ENCODE measurements at places on chromosomes 12 and 14.
A peak's percentile ranks its signal among the peaks of the same experiment; 100 is the strongest.

DNA sequence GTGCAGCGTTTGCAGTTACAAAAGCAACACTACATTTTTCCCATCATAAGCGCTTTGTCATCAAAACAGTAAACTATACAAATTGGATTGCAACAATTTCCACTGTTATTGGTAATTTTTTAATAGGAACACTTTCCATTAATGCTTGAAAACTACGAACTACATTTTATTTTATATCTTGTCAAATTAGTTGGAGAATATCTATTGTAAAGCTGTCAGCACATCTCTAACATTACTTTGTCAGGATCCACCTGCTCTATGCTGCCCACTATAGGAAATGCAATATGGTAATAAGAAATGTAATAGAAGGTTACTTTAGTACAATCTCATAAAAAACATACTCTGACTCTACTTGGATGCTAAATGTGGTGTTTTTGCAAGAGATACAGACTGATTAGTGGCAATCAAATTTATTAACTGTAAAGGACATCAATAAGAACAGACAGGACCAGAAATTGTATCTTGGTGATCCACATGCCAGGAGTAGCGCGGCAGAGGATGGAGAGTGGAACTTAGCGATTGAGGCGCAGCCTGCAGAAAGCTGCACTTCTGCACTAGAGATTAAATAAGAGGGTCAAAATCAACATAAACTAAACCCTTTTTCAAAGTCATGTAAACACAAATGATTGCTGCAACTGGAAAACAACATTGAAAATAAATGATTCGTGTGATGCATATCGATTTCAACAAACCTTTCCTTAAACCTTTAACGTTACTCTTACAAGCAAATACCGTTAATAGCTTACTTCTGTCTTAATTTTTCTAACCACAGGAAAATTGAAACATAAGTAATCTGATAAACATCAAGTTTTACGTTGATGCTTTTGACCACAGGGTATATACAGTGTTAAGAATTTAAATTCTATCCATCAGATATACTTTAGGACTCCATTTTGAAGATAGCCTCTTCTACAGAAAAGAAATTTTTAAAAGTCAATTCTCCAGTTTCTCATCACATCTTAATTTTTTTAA lies 3.6 kb upstream of the ARID2 start:
- DNase-seq, result peak; percentile 15

GRCh38 chr12:89085421-89085820 lies 266.9 kb downstream of the DUSP6 start:
- DNase-seq, result no peak

GRCh38 chr12:15201056-15201455 lies 20.2 kb downstream of the RERG start:
- no peak for DNase-seq

DNA sequence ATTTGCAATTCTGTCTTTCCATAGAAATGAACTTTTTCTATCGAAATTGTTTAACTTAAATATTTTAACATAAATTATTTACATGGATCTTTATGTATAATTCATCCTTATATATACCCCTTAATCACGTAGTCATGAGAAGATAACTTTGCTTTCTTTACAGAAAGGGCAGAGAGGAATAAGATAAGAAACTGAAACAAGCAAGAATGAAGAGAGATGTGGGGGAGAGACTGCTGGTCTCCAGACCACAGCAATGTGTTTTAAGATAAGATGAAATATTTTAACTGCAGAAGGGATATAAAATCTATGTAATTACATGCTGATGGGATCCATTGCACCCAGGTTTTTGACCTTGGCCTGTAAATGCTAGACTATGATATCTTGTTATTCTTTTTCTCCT lies 34.7 kb upstream of the DNM1L start:
- DNase-seq, result no peak

- DNase-seq, result no peak
These were observed 37.0 kb downstream of the TRAFD1 start for GRCh38 chr12:112162241-112162790.

GRCh38 chr12:60172266-60173211 lies 576.7 kb downstream of the SLC16A7 start:
- peak; percentile 34 for DNase-seq

- DNase-seq, result peak; percentile 50
These were observed 766.2 kb downstream of the FLRT2 start for GRCh38 chr14:86296173-86296572.

GRCh38 chr14:69615496-69616407 lies 4.4 kb downstream of the SUSD6 start:
- DNase-seq, result peak; percentile 56

- DNase-seq, result no peak
These were observed 8.3 kb upstream of the CCND2 start for GRCh38 chr12:4265280-4265679.

- DNase-seq, result no peak
These were observed 188.7 kb downstream of the BCAT1 start for GRCh38 chr12:24760162-24760561.

DNA sequence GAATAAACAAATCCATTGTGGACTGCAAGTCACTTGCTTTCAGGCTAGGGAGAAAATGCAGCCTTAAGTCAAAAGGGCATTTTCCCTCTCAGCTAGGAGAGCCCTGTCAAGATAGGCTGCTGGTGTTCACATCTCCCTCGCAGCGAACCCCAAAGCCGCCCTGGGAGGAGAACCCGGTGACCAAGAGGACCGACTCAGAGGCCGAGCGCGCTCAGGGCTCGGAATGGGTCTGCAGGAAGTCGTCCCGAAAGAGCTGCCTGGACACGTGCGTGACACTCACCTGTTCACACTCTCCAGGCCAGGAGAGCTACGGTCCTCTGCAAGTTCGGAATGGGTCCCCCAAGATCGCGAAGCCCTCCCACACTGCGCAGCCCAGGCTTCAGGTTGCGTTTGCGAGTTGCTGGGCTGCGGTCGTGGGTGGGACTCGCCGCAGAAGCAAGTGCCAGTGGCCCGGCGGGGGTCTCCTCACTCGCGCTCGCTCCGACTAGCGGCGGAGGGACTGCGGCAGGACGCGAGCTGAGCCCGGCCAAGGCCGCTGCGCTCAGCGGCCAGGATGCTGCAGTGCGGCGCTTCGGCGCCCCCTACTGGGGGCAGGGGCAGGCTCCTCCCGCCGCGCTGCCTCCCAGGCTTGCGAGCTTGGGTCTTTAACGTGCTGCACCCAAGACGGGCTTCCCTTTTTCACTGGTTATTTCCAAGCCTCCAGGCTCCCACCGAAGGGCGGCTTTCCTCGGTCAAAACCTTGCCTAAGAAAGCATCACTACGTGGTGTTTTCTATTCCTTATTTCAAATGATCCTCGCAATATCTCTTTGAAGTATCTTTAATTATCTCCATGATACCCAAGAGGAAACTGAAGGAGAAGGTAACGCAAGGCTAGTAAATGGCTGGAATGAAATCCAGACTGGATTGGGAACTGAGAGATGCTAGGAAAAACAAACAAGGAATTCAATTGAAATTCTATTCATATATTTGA lies at the start of gene RERG:
Gene RERG (minus strand): TSS at position 503 of the 971 bp plus-strand sequence. CDS start 3,928 bp downstream, outside the sequence.
- peak; percentile 94 for DNase-seq

DNA sequence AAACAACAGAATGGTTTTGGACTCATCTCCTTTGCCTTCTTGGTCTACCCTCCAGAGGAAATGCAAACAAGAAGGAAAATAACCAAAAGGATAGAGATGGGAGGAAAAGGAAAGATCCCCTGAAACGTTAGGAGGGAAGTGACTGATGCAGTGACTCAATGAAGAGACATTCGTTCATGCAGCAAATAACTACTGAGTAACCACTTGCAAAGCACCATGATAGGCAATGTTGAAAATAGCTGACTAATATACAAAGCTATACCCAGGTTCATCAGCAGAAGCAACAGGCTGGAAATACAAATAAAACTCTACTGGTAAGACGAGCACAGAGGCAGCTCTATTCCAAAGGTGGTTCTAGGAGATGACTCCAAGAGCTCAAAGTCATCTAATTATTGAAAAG lies 41.8 kb downstream of the R3HDM2 start:
- peak; percentile 78 for DNase-seq

- no peak for DNase-seq
These were observed 442.5 kb upstream of the PDE3A start for GRCh38 chr12:19925841-19926240.

DNA sequence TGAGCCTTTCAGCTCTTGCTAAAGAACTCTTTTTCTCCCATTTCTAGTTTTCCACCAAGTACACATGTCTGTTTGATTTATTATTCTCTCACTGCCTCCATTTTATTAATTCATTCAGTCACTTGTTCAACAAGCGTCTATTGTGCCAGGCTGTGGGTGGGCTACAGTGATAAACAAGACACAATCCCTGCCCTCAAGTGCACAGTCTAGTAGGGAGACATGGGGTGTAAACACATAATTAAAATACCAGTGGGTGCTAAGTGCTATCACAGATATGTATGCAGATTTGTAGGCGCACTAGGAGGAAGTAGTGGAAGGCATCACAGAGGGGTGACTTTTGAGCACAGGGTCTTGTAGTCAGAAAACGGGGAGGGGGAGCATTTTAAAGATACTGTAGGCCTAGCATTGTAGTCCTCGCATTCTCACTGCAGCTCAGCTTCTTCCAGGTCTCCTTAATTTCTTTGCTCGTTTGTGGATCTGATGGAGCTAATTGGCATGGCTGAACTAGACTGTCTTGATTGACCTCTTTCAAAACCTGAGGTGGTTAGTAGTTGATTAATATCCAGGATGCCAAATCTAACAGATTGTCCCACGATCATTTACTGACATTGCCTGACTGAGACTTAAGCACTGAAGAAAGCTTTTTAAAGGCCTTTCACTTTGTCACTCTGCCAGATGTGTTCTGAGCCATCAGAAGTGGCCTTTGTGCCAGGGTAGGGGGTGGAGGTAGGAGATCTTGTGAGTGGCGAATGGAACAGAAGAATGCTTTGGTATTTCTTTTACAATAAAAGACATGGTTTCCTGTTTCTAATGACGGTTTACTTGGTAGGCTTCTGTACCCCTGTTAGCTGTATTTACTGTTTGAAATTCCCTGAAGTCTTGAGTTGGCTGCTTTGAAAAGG lies 116.9 kb downstream of the DIP2B start:
- DNase-seq, result no peak

DNA sequence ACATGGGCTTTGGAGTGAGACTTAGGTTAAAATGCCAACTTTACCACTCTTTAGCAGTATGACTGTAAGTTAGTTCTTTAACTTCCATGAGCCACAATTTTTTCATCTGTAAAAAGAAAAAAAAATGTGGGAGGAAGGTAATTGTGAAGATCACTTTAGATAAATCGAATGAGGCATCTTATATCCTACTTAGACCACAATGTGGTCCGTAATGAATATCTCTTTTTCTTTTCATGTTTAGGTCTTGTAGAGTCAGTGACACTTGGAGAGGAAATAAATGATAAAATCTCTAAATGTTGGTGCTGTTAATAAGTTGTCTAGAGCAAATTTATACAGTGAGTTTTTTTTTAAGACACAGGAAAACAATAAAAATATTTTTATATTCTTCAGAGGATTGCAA lies 34.3 kb downstream of the RGS6 start:
- no peak for DNase-seq

DNA sequence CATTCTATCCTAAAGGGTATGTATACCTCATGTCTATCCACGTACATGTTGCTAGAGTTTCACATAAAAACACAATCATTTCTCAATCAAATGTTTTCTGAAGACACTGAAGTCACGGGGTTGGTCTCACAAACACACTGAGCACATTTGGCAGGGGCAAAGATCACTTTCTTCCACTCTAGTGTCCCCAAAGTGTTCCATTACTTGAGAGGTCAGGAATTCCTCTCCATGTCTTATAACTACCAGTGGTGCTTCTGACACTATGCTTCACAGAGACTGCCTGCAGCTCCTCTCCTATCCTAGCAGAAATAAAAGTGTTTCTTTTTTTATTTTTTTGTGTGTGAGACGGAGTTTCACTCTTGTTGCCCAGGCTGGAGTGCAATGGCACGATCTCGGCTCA lies 19.1 kb downstream of the ZFYVE1 start:
- DNase-seq, result no peak

- no peak for DNase-seq
These were observed 38.9 kb upstream of the RASSF3 start for GRCh38 chr12:64571411-64571810.

- peak; percentile 8 for DNase-seq
These were observed 1.6 kb downstream of the NAB2 start for GRCh38 chr12:57090490-57090889.

GRCh38 chr12:114090211-114090610 lies 124.1 kb upstream of the RBM19 start:
- DNase-seq, result no peak
